ENCODE measurements at places on chromosomes 1 and 21.
A peak's percentile ranks its signal among the peaks of the same experiment; 100 is the strongest.

DNA sequence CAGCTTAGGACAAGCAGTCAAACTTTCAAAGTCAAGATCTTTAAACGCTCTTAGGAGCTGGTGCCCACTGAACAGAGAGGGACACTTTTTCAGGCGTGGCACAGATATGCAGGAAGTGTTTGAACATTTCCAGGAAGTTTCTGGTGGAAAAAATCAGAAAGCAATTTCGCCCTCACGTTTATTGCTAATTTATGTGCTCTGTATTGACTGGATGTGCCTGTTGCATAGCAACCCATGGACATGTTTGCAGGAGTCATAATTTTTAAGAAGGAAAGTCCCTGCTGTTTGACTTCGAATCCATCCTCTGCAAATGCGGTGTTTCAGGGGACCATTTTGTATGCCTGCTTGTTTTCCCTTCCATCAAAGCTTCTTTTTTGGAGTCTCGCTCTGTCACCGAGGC, 239.9 kb upstream of the IRF2BP2 start:
- no peak for DNase-seq

- DNase-seq = no peak
Observed at GRCh38 chr1:106768501-106768900, 288.0 kb upstream of the PRMT6 start.

GRCh38 chr1:234656944-234657654, 47.1 kb upstream of the IRF2BP2 start:
- no peak for DNase-seq

- no peak for DNase-seq
Observed at GRCh38 chr1:43566382-43567044, 35.8 kb downstream of the PTPRF start.

GRCh38 chr1:165954940-165955339, 127.5 kb downstream of the UCK2 start:
- no peak for DNase-seq

DNA sequence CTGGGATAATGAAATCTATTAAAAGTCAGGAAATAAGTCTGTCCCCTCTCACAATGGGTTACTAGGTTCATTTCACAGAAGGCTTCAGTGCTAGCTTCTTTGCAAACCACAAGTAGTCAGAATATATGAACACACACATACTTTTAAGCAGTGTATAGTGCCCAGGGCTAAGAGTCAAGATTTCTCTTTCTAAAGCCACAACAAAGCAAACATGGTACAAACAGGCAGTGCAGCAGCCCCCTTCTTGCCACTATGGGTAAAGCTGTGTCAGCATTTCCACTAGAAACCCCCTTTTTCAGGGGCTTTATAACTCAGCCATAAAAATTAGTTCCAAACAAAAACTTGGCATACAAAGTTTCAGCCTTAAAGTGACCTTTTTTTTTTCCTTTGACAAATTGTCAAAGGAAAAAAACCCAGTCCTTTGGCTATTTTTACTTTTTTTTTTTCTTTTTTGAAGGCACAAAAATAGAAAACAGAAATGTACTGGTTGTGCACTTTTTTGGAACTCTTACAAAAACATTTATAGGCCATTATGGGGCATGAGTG, 315.4 kb downstream of the LMO4 start:
- DNase-seq = no peak

DNA sequence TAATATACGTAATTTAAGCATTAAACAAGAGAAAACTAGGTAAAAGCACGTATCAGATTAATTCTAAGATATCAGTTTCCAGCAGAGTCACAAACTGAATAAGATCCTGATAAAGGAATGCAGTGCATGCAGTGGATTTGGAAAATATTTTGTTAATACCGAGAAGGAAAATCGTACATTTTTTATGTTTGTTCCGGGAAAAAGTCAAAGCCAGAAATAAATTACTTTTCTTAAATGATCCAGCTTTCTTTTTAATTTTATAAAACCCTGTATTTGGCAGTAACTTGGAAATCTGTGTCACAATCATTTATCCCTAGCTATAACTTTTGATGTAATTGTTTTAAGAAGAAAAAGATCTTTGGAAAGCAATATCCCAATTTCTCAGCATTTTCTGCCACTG, 955 bp downstream of the PALMD start:
- no peak for DNase-seq

DNA sequence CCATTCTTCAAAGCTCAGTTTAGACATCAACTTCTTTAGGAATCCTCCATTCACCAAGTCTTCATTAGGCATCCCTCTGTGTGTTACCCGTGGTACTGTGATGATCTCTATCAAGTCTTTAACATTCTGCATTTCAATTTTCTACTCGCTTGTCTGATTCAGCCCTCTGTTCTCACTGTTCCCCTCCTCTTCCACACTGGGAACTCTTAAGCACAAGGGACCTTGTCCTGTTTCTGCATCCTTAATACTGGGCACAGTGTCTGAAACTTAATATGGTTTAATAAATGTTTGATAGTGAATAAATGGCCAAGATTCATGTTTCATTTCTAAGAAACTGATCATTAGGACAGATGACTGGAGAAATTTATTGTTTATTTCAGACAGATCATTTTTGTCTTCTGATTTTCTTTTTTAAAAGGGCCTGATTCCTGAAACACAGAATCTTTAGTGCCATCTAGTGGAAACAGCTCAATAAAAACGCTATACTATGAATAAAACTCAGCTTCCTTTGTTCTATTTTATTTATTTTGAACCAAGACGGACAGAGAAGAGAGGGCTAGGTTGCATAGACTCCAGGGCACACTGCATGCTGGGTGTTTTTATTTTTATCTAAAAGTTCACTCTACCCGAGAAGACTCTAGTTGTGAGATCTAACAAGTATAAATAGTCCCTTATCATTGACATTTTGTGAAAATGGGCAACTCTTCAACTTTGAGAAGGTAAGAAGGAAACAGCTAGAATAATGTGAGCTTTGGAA, 7.0 kb upstream of the TRIM45 start:
- peak; percentile 57 for DNase-seq

GRCh38 chr1:101338714-101339430, 102.1 kb downstream of the S1PR1 start:
- no peak for DNase-seq

DNA sequence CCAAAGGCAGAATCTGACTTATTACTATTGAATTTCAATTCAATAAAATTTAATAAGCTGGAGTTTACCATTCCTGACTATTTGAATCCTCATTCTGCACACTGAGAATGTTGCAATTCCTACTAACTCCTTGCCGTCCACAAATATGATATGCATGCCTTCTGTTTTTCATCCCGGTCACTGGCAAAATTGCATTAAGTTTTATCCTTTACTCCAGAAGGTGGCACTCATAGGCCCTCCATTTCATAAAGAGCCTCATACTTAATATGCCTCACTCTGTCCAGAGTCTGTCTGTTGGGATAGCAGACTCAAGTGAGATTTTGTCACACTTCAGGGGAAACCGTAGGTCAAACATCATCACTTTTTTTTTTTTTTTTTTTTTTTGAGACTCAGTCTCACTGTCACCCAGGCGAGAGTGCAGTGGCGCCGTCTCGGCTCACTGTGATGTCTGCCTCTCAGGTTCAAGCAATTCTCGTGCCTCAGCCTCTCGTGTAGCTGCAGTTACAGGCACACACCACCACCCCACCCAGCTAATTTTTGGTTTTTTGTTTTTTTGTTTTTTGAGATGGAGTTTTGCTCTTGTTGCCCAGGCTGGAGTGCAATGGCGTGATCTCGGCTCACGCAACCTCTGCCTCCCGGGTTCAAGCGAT, 27.3 kb downstream of the F11R start:
- peak; percentile 53 for DNase-seq

GRCh38 chr1:184462990-184463389, 76.2 kb downstream of the C1orf21 start:
- no peak for DNase-seq

DNA sequence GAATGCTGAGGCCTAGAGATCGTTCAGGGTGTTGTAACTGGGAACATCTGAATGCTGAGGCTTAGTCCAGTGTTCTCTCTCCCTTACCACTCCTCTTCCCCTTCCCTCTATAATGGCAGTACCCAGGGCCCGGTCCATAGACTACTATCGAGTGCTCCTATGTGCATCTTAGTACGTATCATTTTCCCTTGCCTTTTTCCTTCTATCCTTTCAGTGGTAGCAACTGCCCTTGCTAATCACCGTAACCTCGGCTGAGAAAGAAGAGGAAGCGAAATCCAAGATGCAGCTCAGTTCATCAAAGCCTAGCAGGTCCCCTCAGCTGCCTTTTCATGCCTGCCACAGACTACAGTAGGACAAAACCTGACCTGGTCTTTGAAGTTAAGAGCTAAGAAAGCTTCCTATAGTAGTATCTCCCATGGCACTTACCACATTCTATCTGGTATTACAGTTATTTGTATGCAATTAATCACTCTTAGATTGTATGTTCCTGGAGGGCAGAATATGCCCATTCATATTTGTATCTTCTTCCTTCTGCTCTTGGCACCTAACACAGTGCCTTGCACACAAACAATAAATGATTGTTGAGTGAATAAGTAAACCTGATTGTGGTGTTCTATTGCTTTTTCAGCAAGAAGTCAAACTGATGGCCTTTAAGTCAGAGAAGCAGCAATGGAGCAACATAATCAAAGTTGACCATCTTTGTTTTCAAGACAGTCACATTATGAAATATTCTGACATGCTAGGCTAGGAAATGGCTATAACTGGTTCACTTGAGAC, 22.4 kb downstream of the CNIH4 start:
- no peak for DNase-seq

DNA sequence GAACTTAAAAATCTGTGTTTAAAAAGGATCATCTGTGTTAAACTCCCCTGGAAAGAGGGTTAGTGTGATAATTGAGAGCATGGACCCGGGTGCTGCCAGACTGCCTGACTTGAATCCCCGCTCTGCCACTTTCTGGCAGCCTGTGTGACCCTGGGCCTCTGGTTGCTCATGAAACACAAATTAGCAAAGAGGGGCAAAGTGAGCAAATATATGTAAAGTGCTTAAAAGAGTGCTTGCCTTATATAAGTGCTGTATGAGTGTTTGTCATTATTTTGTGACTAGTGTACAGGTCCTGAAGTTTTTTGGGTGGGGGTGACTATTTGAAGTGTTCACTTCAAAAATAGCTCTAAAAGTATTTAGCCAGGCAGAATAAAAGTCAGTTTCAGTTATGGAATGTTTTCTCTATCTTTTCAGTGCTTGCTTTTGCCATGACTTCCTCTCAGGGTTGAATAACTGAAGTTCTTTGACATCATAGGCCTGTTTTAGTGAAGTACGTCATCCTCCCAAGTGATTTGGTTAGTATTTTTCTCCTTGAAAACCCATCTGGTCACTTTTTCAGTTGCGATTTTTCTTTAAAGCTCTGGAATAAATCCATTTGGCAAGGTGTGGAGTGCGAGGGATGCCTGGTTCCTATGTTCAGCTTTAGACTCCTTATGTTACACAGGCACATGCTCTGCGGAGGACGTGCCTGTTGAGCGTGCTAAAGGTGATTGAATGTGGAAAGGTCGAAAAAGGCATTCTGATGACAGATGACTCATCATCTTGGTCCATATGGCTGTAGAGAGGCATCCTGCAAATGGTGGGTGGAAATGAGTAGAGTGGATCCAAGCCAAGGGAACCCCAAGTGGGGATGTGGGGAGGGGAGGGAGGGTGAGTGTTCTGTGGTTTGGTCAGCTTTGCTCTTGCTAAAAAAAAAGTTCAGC, 47.8 kb downstream of the AK4 start:
- no peak for DNase-seq

DNA sequence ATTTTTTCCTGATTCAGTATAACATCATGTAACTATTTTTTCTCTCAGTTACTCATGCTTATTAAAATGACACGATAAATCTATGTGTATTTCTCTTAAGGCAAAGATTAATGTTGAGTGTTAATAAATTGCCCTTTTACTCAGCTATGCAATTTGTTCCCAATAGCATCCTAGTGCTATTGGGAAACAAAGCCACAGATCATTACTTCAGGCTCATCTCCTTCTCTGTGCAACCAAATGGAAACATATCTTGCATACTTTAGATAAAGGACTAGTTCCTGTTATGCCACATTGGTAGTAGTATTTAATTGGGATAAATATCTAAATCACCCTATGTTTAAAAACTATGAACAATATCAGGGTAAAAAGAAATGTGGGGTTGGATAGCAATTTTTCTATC, 106.2 kb downstream of the PLPPR4 start:
- DNase-seq = no peak

GRCh38 chr1:178725466-178726086, 532 bp downstream of the RALGPS2 start:
- peak; percentile 71 for DNase-seq

DNA sequence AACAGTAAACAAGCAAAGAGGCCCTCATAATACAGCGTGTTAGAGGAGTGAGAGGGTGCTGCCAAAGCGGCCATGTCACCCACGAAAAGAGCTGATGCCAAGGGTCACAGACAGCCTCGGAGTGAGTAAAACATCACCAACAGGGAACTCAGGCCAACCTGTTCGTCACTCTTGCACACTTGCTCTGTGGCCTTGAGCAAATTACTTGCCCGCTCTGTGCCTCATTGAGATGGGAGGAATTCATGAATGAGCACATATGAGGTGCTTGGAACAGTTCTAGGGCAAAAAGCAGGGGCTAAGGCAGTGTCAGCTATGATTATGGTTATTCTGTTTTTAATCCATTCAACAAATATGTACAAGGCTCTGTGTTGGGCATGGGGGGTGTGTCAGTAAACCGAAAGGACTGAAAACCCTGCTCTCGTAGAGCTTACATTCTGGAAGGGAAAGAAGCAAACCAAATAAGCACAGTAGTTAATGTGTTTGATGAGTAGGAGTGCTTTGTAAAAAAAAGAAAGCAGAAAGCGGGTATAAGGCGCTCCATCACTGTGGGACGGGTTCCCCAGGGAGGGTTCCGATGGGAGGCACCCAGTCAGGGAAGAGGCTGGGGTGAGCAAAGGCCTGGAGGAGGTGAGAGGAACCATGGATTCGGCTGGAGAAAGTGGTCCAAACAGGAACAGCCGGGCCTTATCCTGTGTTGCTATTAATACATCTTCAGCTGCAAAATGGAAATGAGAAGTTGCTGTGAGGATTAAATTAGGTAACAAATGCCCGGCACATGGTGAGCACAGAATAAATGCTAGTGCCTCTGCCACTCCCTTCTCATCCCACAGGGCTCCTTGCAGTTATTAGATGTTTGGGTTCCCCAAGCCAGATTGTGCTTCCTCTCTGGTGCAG, 39.5 kb upstream of the RD3 start:
- DNase-seq = no peak
